CD4-positive, alpha-beta memory T cell (primary cell): ENCODE measurements at places on chromosomes 2 and 18.

- DNase-seq: no peak
These were observed 54.7 kb downstream of the SPRED2 start for GRCh38 chr2:65377556-65378192.

- DNase-seq: no peak
These were observed 66.4 kb downstream of the ZNF516 start for GRCh38 chr18:76428396-76429261.

DNA sequence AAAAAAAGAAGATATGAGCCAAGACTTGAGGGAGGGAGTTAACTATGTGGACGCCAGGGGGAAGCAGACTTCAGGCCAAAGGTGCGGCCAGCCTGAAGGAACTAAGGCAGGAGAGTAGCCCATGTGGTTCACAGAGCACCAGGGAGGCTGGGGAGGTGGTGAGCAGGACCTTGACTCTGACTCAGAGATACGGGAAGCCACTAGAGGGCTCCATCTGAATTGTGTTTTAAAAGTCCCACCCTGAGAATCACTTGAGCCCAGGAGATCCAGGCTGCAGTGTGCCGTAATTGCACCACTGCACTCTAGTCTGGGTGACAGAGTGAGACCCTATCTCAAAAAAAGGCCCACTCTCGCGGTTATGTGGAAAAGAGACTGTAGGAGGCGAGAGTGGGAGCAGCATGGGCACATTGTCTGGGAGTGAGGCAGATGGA, 12.3 kb downstream of the CEP192 start:
- no peak for DNase-seq

GRCh38 chr2:108640731-108641130, 78.6 kb upstream of the RANBP2 start:
- DNase-seq: no peak

GRCh38 chr2:213678437-213679218, 394.4 kb downstream of the SPAG16 start:
- no peak for DNase-seq

DNA sequence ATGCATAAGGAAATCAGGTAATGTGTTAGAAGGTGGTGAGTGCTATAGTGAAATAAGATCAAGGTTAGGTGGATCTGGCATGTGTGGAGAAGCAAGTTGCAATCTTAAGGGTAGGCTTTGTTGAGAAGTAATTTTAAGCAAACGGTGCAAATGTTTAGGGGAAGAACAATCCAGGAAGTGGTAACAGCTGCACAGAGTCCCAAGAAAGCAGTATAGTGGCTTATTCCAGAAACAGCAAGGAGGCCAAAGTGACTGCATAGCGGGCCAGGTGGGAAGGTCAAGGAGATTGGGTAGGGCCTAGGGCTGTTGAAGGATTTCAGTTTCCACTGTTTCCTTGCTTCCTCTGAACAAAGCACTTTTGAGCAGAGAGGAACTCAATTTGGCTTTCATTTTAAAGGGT, 30.0 kb upstream of the RAB1A start:
- DNase-seq: no peak

- DNase-seq: peak; percentile 46
These were observed 37.8 kb upstream of the MRPL19 start for GRCh38 chr2:75608684-75609333.

GRCh38 chr18:7004009-7004408, 113.6 kb downstream of the LAMA1 start:
- no peak for DNase-seq

DNA sequence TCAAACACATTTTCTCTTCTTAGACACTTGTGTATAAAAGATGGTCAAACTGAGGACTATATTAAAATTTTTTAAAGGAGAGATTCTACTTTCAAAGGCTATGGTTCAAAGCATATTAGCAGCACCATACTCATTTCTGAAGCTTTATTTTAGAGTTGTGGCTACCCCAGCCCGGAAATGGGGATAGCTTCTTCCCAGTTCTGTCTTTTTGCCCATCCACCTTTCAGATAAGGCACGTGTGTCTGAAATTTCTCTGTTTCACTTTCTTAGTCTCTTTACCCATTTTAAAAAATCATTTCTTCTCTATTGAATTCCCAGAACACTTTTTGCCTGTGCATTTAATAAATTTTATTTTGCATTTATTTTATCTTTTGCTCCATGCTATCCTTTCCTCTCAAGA, 431.5 kb downstream of the RNF144A start:
- DNase-seq: no peak

GRCh38 chr2:26722911-26723310, 30.4 kb downstream of the KCNK3 start:
- DNase-seq: no peak

- DNase-seq: no peak
These were observed 53.3 kb upstream of the B3GNT7 start for GRCh38 chr2:231342061-231342711.

- peak; percentile 59 for DNase-seq
These were observed 1.1 kb upstream of the PPP3R1 start for GRCh38 chr2:68253219-68254068.

DNA sequence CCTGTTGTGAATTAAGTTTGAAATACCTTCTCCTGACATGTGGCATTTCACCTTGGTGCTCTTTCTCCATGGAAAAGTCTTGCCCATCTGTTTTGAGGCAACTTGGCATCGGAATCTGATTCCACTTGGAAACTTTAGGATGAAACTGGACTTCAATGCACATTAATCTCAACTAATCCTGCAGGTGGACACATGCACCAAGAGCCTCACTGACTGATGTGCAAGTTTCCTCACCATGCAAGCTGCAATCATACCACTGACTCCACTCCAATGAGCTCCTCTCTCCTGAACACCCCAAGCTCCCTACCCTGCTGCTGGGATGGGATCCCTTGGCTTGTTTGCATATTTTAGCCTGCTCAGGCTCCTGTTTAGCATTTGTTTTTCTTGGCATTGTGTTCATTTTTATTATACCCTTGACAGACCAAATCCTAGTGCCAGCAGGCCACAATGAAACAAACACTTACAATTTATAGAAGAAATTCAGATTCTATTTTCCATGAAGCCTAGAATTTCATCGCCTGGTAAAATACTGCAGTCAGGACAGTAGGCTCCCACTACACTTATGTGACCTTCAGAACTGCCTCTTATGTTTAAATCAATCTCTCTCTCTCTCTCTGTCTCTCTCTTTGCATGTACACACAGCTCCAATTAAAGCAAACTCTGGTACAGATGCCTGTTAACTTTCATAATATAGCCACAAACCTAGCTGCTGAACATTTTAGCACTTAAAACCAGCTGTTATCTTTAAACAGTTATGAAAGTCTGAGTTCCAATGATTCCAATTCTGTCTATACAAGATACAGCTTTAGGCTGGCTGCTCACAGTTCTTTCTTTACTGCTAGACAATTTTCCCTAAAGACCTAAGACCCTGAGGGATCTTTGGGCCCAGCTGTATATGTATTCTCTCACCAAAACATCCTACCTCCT, 141.5 kb downstream of the OSR1 start:
- DNase-seq: no peak

DNA sequence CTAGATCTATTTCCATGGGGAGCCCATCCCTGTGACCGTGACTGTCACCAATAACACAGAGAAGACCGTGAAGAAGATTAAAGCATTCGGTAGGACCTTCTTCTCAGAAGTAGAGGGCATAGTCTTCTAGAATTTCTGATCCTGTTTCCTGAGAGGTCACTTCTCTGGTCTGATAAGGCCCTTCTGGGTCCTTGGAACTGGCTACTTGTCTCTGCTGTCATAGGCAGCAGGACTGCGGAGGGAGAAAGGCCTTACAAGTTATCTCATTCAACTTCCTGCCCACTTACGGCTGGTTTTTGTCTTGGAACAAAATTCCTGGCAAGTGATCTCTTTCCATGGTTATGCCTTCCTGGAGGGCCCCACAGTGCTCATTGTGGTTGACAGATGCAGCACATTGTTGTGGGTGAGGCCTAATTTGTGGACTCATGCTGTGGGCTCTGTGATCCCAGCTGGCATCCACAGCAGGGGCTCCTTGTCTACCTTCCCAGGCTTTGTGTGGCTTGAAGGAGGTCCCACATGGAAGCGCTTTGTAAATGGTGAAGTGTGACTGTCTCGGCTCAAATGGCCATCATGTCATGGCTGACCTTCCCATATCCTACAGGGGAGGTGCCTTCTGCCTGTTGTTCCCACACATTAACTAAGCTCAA, 22.0 kb downstream of the SAG start:
- no peak for DNase-seq

DNA sequence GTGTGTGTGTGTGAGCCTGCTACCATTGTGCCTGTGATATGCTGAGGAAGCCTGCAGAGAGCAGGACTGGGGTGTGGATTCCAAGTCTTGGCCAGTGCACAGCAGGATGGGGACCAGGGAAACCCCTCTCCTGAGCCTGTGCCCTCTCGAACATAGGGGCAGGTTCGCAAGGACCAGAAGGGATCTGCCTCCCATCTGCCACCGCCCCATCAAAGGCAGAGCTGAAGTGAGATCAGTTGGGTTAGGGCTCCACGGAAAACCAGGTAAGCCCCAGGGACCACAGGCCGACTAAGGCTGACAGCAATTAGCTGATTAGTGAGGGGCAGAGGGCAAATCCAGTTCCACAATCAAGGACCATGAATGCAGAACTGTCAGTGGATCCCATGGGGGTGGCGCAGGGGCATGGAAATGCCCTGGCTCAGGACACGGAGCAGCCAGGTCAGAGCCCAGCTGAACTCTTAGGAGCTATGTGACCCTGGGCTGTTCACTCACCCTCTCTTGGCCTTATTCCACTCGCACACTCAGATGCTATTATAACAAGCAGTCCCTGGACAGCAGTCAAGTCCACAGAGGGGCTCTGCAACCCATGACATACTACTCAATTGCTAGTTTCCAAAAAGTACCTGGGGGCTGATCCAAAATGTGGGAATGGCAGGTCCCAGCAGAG, 84.2 kb upstream of the ID2 start:
- no peak for DNase-seq

GRCh38 chr2:150762571-150762970, 275.1 kb upstream of the RND3 start:
- no peak for DNase-seq

- no peak for DNase-seq
These were observed 184.2 kb downstream of the ZNF521 start for GRCh38 chr18:25167612-25168410.

GRCh38 chr2:39665811-39666490, at the start of gene TMEM178A:
Gene TMEM178A (plus strand): TSS chr2:39665917. CDS start chr2:39665975, 58 bp downstream.
- DNase-seq: no peak

- no peak for DNase-seq
These were observed 67.3 kb downstream of the NTSR2 start for GRCh38 chr2:11602563-11603204.

- no peak for DNase-seq
These were observed 72.5 kb upstream of the CYP26B1 start for GRCh38 chr2:72220170-72220569.

- no peak for DNase-seq
These were observed 3.6 kb upstream of the DLX2 start for GRCh38 chr2:172106108-172106961.

DNA sequence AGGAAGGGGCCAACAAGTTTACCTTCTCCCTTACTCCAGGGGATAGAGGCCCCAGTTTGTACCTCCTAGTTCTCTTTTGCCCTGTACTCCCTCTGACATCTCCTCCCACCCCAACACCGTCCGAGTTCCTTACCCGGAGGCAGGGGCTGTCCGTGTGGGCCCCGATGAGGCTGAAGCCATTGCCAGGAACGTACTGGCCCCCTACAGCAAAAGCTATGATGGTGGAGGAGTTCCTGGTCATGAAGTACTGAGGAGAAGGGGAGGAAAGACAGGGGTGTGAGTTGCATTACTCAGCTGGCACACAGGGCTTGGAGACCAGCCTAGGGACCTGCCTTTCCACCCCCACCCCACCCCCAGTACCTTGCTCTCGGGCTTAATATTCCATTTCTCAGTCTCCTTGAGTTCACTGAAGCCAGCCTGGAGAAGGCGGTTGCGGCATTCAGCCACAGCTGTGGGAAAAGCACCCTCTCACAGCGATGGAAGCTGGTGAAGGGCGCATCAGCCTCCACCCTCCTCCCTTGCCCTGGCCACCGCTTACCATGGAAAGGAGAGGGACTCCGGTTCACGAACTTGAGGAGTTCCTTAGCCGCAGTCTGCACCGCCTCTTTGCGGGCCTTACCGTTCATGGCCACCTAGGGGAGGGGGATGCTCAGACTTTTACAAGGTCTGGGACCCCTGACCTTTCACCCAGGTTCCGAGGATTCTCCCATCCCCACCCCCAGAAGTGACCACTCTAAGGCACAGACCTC, 1.0 kb downstream of the DNPEP start:
- DNase-seq: no peak

DNA sequence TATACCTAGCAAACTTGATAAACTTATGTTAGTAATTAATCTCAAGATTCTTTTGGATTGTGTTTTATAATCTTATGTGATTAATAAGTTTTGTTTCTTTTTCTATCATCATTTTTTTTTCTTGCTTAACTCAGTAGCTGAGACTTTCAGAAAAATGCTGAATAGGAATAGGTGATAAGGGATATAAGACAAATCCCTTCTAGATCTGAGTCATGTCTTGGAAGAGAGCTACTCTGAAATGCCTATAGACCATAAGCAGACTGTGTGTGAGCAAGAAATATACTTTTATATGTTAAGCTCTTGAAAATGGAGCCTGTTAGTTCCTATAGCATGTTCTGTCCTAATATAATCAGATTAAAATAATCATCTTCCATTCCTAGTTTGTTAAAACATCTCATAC, 29.6 kb downstream of the CYBRD1 start:
- no peak for DNase-seq
